ENCODE measurements at places on chromosomes 7 and 10.

- DNase-seq, result no peak
Observed at GRCh38 chr7:138958391-138958956, 22.7 kb downstream of the KIAA1549 start.

- DNase-seq, result no peak
Observed at GRCh38 chr10:8075282-8076260, 21.1 kb downstream of the GATA3 start.

DNA sequence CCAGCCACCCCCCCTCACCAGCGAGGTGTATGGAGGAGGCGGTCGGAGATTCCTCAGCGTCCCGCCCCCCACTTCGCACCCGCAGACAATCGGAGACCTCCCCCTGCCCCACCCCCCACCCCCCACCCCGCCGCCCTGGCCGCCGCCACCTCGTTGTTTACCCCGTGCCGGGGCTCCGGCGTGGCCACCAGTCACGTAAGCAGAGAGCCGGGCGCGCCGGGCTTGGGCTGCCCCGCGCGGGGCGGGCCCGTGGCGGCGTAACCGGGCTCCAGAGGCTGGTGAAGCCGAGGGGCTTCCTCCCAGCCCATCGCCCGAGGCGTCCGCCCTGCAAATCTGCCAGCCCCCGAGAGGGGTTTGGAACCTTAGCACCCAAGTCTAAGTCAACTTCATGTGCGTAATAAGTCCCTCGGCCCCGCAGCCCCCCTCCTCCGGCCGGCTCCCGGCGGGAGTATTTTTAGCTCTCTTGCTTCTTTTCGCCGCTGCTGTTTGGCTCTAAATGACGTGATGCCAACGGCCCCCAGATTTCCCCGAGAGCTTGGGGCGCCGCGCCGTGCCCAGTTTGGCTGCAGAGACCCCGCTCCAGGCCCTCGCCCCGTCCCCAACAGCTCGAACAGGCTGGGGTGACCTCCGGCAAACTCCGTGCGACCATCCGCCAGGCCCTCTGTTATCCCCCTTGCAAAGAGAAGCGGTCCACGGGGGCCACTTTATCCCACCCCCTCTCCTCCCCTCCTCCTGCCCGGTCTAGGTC is 2.7 kb downstream of the MXI1 start:
- peak; percentile 62 for DNase-seq

GRCh38 chr10:29254123-29255046 is 34.5 kb upstream of the LYZL1 start:
- no peak for DNase-seq

GRCh38 chr10:83346266-83346910 is 792.9 kb upstream of the GHITM start:
- DNase-seq, result no peak

- DNase-seq, result peak; percentile 21
Observed at GRCh38 chr7:88184848-88185304, 35.0 kb downstream of the SRI start.

DNA sequence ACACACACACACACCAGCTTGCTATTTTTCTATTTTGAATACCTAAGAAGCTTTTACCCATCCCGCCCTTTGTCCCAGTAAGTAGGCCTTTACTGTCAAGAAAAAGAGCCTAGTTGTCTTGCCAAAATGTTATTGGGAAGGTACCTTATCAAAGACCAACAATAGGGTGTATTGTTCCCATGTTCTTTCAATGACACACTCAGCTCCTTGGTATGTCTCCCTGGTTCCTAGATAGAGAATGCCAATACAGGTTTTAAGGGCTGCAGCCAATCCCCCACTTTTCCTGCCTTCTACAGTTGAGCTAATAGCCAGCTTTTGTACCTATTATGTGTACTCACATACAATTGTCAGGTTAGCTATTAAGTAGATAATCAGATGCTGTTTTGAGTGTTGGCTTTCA is 92.0 kb upstream of the LRRTM3 start:
- DNase-seq, result no peak

GRCh38 chr10:11646450-11646849 is 35.0 kb upstream of the USP6NL start:
- no peak for DNase-seq

DNA sequence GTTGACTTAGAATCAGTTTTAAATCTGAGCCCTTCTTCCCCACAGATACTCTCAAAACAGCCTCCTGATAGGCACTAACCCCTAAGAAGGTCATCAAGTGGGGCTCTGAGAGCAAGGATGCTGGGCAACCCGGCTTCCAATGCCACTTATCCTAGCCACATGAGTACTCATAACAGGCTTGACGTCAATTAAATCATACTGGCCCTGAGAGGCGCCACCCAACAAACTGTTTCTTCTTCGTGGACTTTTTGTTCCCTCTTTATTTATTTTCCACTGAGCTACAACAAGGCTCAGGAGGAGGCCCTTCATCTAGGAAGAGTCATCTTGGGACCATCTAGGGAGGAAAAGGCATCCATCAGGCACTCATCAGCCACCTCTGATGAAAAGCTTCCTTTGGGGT is 255.9 kb downstream of the KCNMA1 start:
- DNase-seq, result no peak

DNA sequence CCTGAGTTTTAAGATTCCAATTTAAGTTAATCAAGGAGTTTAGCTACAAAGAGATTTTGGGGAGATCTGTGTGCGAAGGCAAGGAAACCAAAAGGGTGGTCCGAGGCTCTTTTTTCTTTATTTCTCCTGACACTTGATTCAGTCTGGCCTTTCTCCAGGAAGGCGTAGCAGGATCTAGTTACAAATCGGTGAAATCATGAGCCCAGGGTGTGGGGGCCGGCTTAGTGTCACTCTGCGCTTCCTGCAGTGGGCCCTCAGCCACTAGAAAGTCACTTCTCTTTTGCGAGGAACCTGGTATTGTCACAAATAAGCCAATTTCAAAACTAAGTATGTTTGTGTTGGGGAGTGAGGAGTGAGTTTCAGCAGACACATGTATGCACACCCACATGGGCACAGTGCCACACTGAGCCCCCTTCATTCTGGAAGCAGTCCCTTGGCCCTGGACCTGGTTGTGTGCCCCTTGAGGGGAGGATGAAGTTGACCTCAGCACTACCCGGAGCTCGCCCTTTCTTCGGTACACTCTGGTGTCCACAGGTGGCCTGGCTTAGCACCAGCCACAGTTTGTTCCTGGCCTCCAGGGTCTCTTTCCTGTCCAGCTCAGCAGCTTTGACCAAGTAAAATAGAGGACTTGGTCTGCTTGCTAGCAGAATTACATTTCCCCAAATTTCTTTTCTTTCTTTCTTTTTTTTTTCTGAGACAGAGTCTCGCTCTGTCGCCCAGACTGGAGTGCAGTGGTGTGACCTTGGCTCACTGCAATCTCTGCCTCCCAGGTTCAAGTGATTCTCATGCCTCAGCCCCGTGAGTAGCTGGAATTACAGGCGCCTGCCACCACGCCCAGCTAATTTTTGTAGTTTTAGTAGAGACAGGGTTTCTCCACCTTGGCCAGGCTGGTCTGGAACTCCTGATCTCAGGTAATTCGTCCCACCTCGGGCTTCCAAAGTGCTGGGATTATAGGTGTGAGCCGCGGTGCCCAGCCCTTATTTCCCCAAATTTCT is 84.0 kb upstream of the BTBD16 start:
- no peak for DNase-seq

DNA sequence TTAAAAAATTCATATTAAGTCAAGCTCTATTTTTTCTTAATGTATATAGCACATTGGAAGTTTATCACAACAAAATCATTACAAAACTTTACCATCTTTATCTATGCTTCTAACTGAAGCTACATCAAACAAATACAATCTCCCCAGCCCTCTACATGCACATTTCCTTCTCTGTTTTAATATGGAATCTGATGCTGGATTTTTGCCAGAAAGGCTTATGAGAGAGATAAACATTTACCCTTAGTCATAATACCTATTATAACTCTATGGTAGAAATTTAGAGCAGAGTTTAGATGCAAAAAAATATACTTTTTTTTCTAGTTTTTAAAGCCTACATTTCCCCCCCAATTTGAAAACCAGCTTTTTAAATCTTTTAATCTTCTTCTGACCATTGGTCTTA is 1198.6 kb downstream of the GATA3 start:
- no peak for DNase-seq

GRCh38 chr7:105493923-105494315 is 28.2 kb downstream of the PUS7 start:
- no peak for DNase-seq

- no peak for DNase-seq
Observed at GRCh38 chr10:22531008-22531407, 183.4 kb downstream of the PIP4K2A start.

DNA sequence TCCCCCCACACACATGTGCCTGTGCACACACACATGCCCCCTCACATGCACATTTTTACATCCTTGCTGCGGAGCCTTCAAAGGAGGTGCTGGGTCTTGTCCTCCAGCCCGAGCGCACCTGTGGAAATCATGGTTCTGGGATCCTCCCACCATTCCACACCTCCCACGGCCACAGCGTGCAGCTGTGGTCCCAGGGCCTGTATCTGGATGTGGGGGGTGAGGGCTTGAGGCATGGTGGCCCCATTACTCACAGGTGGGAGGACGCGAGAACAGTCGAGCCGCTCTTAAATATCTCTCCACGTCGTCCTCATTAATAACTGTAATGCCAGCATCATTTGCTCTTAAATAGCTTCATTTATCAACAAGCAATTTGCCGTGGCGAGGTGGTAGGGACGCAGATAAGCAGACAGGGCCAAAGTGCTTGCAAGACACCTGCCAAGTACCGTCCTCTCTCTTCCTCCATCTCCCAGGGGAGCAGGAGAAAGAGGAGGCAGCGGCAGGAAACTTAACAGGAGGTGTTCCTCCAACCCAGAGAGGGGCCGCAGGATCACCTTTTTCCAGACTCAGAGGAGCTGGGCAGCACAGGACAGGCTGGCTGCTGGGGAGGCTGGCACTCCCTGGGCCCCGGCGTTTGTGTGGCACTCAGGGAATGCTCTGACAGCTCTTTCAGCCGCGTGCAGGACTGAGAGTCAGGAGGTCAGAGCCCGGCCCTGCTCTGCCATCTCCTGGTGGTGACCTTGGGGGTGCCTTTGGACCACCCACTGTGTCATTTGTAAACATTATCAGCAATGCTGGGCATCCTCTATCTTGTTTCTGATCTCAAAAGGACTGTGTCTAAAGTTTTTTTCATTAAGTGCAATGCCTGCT is 87.4 kb downstream of the CDH23 start:
- DNase-seq, result no peak

GRCh38 chr10:19638182-19638895 is 177.9 kb upstream of the PLXDC2 start:
- DNase-seq, result peak; percentile 75

GRCh38 chr10:95278061-95278988 is 12.5 kb downstream of the PDLIM1 start:
- DNase-seq, result no peak

DNA sequence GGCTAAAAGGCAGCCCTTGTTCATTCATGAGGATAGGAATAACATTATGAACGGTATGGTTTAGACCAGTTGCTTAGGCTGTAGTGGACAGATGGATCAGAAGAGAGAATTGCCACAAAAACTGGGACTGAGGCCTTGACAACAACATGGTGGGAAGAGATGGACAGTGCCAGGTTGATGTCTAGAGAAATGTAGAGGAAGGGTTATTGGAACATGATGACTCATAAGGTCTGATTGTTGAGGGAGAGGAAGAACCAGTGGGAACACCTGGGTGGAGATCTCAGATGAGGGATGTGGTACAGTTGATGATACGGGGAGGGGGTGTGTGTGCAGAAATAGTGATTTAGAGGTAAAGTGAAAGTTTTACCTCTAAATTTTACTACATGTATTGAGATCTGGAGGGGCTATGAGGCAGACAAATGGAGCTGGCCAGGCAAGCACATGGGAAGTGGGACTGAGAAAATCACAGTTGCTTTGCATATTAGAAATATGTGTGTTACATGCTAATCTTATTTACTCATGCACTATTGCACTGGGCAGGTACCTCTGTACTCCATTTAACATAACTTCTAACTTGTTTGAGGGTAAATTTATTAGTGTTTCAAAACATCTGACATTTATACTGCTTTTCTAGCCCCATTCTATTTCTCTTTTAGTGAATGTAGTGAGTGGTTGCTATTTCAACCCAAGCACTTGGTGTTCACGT is 65.6 kb downstream of the PLCE1 start:
- DNase-seq, result no peak

- peak; percentile 54 for DNase-seq
Observed at GRCh38 chr10:60549686-60550085, 160.0 kb upstream of the ANK3 start.

DNA sequence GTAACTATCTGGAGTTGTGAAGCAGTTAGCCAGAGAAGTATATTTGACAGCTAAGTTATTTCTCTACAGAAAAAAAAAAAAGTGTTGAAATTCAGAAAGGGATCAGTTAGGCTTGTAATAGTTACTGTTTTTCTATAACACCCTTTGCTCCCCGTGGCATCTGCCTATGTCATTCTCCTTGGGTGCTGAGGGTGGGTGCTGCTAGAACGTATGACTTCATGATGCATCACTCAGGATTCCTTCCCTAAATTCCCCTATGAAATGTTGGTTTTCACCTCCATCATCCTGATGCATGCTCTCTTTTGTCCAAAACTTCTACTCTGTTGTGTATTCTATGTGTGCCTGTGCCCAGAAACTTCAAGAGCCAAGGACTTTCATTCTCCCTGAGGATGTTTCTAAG is 536.4 kb downstream of the GRM8 start:
- no peak for DNase-seq

DNA sequence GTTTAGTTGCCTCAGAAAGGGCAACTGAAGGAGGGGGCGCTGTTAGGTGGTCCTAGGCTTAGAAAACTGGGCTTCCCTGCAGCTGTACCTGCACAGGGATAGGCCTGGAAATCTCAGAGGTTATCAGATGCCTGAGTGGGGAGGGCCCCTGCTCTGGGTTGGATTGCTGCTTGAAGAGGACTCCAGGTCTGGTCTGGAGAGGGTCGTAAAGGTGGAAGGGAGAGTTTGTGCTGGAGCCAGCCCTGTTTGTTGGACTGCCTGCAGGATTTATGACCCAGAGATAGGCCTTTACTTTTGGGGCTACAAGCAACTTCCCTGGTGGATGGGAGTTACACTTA is 765.9 kb downstream of the GRID1 start:
- DNase-seq, result no peak

- no peak for DNase-seq
Observed at GRCh38 chr7:6346581-6346980, 74.2 kb upstream of the CYTH3 start.

GRCh38 chr10:80253266-80253962 is 36.0 kb downstream of the MAT1A start:
- peak; percentile 25 for DNase-seq

- DNase-seq, result no peak
Observed at GRCh38 chr7:108094346-108094745, 35.8 kb downstream of the LAMB4 start.

GRCh38 chr7:5758286-5758685 is 23.2 kb downstream of the RNF216 start:
- no peak for DNase-seq

DNA sequence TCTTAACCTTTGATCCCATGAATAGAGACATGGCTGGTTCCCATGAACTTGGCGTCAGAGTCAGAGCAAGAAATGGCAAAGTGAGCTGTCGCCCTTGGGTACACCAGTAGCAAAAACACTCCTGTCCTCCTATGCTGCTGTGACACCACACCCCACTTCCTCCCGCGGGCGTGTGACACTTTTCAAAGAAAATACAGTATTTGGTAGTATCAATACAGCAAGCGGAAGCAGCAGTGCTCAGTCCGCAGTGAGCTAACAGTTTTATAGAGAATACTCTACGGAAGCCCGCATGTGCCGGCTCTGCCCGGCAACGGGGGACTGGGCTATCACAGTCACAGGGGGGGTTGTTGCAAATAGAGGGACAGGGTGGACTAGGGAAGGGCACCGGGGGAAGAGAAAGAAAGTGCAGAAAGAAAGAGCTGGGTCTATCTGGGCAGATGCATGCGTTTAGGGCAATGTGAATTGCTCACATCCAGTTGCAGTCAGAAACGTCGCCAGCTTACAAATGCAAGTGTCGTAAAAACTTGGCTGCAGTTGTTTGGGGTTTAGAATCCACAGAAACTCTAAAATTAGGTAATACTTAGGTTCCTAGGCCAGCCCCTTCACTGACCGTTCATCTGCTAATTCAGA is 49.8 kb downstream of the PRKCQ start:
- DNase-seq, result no peak
